ENCODE measurements at places on chromosomes 6 and 20.

DNA sequence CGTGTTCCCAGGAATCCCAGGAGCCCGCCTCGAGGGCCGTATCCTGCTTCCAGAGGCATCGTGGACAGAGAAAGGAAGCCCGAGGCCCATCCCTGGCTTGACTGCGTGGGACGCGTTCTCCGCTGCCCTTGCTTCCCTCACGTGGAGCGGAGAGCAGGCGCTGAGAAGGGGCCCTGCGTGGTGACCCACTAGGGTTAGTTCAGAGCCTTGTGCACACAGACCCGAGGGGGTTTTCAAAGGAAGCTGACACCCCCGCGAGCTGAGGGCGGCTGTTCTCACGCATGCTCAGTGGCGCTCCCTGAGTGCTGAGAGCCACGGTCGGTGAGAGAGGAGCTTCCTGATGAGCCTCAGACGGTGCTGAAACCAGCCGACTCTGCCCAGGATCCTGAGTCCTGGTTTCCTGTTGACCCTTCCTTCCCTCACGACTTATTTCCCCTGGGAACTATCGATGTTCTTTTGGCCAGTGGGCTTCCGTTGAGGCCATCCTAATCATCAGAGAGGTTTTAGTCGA lies 28.9 kb upstream of the CCR6 start:
- no peak for DNase-seq

- DNase-seq, result no peak
Observed at GRCh38 chr20:62134735-62135231, 8.4 kb downstream of the PSMA7 start.

DNA sequence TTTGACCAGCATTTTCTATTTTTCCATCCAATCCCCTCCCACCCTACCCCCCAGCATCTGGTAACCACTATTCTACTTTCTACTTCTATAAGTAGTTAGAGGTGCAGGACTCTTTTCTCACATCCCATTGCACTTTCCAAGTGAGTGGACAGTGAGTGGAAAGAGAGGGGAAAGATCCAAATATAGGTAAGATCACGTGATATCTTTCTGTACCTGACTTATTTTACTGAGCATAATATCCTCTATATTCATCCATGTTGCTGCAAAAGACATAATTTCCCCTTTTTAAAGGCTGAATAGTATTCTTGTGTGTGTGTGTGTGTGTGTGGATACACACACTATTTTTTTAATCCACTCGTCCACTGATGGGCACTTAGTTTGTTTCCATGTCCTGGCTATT lies 18.1 kb downstream of the RBM24 start:
- no peak for DNase-seq

GRCh38 chr6:169194737-169195136 lies 58.9 kb downstream of the THBS2 start:
- DNase-seq, result no peak

DNA sequence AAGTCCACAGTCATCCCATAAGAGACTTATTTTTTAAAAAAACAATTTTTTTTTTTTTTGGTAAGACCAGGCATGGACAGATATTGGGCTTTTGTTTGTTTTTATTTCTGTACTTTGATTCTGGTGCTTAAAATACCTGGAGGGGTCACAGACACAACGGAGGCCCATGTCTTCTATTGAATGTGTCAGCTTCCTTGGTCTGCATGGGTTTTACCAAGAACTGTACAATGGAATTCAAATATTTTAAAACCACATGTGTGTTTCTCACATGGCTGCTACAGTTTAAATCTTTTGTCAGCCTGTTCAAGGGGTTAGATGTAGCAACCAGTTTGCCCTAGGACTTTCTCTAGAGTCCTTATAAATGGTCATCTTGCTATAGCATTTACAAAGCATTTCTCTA lies 139.8 kb downstream of the SOX4 start:
- DNase-seq, result no peak

DNA sequence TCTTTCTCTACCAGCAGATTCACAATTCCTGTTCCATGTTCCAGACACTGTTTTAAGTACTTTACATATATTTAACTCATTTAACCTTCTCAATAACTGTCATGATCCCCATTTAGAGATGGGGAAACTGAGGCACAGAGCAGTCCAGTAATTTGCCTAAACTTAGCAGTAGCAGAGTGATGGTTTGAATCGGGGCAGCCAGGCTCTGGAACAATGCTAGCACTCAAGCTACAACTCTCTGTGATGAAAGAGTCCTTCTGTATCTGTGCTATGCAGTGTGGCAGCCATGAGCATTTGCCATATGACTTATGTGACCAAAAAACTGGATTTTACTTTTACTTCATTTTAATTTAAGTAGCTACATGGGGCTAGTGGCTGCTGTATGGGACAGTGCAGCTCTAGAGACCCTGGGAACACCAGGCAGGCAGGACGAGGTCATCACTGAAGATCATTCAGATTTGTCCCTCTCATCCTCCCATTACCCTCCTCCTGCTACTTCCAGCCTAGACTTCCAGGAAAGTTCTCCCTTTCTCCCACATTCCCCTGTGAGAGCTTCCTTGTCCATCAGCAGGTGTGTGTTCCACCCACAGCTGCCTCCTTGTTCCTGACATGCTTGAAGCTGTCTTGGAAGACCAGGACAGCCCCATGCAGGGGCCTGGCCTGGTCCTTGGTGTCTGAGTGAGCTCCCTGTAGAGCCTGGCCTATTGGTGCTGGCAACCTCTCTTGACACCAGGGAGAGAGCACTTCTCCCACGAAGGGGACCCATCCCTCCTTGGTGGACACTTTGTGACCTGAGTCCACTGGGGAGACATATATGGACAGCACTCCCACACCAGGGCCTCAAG lies 157.0 kb downstream of the MRPL14 start:
- no peak for DNase-seq

DNA sequence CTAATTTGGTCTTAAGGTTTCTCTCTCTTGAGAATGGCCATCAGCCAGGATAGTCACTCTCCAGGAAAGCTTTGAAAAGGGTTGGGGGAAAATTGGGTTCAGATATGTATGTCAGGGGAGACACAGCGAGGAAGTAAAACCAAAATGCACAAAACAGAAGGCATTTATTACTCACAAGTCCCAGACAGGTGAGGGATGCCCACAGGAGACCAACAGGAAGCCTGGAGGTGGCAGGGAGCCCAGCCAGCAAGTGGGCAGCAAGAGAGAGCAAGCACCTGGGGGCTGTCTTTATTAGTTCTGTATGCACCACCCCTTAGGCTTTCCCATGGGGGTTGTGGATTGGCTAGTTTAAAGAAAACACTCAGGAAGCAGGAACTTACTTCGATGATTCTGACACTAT lies 707.7 kb downstream of the KIF16B start:
- DNase-seq, result no peak

DNA sequence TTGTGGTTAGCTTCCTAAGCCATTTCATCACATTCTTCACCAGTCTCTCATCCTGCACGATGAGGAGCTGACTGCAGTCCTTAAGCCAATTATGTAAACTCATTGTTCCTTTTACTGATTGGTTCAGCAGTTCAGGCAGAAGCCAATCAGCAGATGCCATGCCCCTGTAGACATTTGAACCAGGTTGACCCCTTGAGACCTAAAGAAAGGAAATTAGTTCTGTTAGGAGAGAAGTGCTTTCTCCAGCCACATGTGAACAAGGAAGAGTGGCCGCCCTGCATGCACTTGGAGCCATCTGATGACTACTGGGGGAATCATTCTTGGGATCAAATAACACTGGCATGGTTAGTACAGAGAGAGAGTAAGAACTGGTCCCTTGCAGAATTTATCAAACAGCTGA lies 535.2 kb upstream of the ID4 start:
- no peak for DNase-seq

DNA sequence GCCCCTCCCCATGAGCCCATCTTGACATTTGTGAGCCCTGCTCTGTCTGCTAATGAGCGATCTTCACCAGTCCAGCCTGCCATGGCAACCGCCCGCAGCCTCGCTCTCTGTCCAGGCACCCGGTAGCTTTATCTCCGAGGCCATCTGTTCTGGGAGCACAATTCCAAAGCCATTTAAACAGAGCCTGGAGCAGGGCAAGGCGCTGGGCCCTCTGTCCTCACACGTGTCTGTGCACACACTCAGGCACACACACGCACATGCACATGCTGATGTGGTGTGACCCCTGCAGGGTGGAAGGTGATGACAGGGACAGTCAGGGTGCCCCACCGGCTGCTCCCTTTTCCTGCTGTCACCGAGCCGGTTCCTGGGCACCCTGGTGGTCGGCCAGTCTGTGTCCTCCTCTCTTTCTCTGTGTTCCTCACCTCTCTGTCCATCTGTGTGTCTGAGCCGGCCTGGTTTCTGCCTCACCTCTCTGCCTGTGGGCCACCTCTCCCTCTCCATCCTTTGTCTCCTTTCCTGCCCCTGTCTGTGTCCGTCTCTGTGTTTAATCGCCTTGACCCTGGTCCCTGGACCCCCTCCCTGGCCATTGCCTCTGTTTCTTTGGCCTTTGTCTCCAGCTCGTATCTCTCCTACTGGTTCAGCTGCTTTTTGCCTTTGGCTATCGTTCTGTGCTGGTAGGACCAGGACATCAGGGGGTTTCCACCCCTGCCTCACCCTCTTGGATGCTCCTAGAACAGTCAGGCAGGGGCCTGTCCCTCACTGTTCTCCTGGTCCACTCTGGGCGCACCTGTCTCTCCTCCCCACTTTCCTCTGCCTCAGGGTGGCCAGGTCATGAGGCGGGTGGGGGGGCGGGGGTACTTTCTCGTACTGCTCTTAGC lies 8.8 kb upstream of the MYT1 start:
- DNase-seq, result no peak

GRCh38 chr20:44997171-44997570 lies 30.9 kb downstream of the STK4 start:
- DNase-seq, result no peak

Measured in HFF-Myc (cell line).